ENCODE measurements at places on chromosomes 1 and 21.
A peak's percentile ranks its signal among the peaks of the same experiment; 100 is the strongest.

DNA sequence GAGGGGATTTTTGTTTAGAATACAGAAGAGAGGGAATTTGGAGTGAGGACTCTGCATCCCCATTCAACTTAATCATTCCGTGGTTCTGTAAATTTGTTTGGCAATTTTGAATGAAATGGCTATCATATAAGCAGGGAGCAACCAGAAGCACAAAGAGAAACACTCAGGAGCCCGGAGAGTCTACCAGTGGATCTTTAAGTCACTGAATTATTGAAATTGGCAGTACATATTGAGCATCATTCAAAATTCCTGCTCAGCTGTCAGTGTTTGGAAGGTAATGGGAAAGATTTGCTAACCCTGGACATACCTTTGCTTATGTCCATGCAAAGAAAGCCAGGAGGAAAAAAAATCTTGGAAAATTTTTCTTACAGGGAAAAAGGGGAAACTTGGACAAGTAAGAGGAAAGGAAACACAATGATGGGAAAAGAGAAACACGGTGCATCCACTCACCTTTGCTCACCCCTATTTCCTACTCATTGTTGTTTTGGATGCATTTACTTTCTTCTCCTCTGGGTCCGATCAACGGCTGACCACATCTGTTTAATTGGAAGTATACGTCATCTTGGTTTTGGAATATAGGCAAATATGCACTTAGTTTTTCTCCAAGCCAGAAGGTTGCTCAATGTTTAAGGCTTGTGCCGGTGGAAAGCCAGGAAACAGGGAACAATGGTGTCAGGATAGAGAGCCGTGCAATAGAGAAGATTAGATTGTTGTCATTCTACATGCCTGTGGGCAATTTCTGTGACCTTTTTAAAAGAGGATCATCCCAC lies 243.0 kb upstream of the LYPLAL1 start:
- peak; percentile 3 for DNase-seq

GRCh38 chr21:42146821-42147220 lies 72.1 kb upstream of the ABCG1 start:
- DNase-seq: no peak

DNA sequence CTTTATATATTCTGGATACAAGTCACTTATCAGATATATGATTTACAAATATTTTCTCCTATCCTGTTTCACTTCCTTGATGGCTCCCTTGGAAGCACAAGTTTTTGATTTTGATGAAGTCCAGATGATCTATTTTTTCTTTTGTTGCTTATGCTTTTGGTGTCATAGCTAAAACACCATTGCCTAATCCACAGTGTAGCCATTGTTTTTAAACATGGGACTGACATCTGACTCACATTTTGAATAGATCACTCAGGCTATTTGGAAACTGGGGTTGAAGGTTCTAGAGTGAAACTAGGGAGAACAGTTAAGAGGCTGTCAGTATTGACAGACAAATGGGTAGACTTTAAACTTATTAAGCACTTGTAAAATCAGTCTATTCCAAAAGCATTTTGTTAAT lies 16.6 kb downstream of the AK4 start:
- peak; percentile 79 for DNase-seq

DNA sequence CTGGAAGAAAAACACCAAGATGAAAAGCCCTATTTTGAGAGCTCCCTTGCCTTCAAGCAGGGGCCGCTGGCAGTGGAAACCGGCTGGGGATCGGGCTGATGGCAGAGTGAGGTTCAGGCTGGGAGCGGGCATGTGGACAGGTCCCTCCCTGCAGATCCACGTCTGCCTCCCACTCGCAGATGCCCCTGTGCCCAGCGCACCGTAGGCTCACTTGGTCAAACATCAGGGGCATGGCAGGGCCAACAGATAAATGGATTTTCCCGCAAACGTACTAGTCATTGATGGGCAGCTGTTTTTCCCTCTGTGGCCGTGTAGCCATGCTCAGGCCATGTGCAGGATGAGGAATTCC lies 6.6 kb upstream of the C1orf174 start:
- DNase-seq: no peak

GRCh38 chr1:165520646-165521045 lies 23.2 kb upstream of the LRRC52 start:
- no peak for DNase-seq

DNA sequence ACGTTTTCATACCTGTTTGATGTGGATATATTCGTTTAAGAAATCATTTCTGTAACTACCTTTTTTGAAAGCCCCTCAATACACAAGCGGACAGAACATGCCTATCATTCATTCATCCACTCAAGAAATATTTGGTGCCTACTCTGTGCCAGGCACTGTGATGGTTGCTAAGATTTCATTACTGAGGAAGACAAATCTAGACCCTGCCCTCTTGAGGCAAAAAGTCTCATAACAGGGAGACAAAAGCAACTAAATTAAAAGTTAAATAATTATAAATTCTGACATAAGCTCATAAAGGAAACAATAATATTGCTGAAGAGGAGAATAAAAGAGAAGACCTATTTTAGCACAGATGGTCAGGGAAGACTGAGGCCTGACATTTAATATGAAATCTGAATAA lies 203.5 kb upstream of the ZNHIT6 start:
- DNase-seq: peak; percentile 30

- no peak for DNase-seq
These were observed 17.5 kb downstream of the MAB21L3 start for GRCh38 chr1:116128664-116129063.

GRCh38 chr1:215397106-215397505 lies 170.0 kb upstream of the KCTD3 start:
- DNase-seq: no peak

GRCh38 chr1:67791686-67792085 lies 41.6 kb downstream of the GNG12 start:
- DNase-seq: peak; percentile 73
